Stimulated activated CD8-positive, alpha-beta memory T cell treated with anti-CD3 and anti-CD28 coated beads, Interleukin-4, amount 100 ng/mL, for 4 hours (primary cell): ENCODE measurements at places on chromosomes 1 and 21.

DNA sequence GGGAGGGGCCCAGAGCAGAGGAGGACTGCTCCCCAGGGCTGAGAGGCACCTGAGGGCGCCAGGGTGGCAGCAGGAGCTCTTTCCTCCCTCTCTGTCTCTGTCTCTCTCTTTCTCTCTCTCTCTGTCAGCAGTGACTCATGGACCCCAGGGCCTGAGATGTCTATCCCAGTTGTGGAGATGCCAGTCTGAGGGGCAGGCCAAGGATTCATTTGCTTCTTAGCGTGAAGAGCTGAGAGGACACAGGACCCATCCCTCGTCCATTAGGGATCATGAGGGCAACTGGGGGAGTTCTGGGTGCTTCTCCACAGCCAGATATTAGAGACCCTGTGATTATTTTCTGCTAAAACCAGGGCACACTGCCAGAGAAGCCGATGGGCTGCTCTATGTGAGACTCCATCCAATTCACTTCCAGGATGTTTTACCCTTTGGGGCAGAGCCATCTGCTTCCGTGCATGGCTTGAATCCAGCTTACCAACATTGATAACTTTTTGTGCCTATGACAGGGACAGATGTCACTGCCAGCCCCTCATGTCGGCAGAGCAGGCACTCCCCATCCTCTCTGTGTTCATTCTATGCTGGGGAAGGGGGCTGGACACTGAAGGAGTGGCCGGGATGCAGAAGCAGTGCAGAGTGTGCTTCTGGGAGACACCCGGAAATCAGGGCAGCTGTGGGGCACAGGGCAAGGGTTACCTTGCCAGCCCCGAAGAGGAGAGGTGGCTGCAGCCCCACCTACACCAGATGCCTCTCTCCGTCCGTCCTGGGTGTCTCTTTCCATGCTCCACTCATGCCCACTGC is 4.1 kb upstream of the PCBP3 start:
- DNase-seq: no peak

DNA sequence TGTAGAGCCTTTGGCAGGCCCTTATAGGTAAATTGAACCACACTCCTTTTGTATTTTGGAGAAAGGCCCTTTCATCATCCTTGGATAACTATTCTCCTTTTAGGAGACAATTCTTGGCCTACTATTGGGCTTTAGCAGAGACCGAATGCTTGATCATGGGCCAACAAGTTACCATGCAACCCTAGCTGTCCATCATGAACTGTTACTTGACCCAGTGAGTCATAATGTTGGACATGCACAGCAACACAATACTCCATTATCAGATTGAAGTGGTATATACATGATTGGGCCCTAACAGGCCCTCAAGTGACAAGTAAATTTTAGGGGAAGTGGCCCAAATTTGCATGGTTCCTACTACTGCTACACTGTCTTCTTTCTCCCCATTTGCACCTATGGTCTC is 84.4 kb downstream of the CATSPERE start:
- DNase-seq: no peak

DNA sequence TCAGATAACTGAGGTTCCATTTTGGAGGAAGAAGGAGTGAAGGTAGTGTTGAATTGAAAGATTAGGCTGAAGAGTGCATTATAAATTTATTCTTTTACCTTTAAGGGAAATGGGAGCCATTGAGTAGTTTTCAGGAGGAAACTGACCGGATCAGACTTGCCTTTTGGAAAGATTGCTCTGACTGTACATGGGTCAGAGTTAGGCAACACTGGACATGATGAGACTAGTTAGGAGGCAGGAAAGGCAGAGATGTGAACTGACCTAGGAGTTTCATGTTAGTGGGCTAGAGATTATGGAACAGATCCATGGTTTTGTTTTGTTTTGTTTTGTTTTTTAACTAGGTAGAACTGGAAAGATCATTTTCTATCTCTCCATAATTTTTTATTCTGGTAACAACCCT is 78.2 kb downstream of the SNX7 start:
- DNase-seq: no peak

DNA sequence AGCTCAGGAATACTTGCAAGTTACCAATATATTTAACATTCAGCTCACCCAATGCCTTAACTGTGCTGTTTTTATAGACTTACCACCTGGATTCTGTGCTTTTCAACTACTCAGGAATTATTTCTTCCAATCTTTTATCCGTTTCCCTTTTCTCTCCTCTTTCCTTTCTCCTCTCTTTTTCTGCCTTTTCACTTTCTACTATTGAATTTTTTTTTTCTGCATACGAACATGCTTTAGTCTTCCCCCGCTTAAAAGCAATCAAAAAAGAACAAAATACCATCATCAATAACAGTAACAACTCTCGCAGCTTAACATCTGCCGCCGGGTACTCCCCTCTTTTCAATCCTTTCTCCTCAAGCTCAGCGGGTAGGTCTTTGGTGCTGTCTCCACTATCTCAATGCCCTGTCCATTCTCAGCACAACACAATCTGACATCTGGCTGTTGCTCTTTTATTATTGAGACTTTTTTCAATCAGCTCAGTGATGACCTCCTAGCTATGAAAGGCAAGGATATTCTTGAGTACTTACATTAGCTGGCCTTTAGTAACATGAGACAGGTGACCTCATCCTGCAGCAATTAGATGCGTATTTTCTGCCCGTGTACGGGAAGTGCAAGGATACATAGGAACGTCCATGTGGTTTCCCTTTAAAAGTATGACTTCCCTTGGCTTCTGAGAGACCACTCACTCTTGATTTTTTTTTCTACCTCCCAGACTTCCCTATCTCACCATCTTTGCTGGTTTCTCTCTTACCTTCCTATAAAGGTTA is 40.2 kb upstream of the SIPA1L2 start:
- no peak for DNase-seq

DNA sequence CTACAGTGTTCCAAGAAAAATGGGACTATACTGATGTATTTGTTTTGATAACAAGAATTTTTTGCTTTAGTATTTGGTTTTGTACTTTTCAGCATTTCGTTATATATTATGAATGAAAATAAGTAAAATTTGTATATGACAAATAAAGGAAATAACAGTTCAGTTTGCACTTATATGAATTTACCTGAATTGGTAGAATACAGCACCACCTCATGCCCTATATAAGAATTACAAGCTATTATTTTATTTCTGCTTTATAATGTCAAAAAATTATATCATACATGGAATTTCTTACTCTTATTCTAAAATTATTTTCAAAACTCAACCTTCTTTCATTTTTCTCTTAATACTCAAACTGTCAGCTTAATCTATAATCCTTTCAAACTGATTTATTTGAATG is 14.6 kb downstream of the EFCAB7 start:
- DNase-seq: no peak

DNA sequence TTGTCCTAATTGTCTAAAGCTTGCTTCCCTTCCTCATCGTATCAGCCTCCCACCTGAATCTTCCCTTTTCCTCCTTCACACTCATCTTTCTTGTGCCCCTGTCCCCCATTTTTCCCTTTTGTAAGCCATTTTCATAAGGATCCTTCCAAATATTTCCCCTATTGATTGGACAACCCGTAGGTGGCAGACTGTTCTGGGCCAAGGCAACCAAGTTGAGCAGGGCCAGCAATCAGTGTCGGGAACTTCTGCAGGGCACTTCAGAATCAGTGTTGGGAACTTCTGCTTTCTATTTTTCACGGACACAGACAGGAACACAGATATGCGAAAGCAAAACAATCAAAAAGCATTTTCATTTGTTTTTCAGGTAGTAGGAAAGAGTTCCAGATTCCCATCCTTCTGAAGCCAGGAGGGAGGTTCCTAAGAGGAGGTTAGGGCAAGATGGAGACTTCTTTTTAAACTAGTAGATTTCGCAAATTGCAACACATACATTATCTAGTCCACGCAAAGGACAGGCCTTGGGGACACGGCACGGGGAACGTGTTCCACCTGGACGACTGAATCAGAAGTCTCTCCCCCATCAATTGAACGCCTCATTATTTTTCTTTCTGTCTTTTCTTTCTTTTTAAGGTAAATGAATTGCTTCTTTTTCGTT is 691 bp upstream of the MPZL1 start:
- DNase-seq: no peak

GRCh38 chr1:32208891-32209328 is at the start of gene DCDC2B:
Gene DCDC2B (plus strand): TSS chr1:32209089. CDS start chr1:32209094, 5 bp downstream.
- no peak for DNase-seq

DNA sequence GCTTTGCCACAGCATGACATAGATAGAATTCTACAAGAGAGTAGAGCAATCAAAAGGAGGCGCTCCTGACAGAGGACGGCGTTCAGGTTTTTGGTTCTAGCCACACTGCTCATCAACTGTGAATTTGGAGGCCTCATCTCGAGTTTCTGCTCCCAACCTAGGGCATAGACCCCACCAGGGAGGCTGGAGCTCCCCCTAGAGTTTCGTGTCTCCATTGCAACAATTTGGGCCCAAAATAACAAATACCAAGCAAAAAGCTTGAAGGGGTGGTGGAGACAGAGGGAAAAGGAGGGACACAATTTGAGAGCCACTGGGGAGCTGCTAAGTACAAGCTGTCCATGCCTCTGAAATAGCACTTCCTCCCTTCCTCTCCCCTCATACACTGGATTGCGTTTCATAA is 297.0 kb downstream of the GPATCH2 start:
- DNase-seq: no peak

DNA sequence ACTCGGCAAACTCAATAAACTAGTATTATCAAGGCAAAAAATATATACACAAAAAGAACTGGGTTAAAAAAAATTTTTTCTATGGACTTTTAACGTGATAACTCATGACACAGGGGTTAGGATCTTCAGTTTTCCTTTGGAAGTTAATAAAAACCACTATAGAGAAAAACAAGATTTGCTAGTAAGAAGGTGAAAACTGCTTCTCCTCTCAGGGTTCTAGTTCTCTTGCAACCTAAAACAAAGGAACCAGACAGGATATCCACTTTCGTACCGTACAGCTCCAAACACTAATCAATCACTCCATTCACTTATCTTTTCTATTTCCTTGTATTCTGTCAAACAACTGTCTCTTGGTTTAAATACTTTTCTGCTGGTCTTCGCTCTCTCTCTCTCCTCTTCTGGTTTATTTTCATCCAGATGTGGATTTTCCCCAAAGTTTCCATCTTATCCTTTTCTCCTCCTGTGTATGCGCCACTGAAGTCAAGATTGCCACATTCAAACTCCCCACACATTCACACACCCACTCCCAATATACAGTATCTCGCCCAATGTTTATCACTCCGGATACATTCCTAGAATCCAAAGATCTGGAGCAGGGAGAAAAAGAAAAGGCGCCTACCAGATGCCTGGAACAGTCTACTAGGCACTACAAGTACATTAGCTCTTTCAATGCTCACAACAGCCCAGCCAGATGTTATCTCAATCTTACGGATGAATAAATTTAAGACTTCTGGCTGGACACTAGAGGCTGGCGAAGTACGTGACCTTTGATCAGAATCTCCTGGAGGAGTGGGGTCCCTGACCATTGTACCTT is 775 bp upstream of the PRPF38B start:
- no peak for DNase-seq
